ENCODE measurements at places on chromosomes 2 and 18. TPM values are rescaled to one million over a fixed set of nuclear protein-coding genes. Genes with fewer than 3 reads are reported as not detected.

DNA sequence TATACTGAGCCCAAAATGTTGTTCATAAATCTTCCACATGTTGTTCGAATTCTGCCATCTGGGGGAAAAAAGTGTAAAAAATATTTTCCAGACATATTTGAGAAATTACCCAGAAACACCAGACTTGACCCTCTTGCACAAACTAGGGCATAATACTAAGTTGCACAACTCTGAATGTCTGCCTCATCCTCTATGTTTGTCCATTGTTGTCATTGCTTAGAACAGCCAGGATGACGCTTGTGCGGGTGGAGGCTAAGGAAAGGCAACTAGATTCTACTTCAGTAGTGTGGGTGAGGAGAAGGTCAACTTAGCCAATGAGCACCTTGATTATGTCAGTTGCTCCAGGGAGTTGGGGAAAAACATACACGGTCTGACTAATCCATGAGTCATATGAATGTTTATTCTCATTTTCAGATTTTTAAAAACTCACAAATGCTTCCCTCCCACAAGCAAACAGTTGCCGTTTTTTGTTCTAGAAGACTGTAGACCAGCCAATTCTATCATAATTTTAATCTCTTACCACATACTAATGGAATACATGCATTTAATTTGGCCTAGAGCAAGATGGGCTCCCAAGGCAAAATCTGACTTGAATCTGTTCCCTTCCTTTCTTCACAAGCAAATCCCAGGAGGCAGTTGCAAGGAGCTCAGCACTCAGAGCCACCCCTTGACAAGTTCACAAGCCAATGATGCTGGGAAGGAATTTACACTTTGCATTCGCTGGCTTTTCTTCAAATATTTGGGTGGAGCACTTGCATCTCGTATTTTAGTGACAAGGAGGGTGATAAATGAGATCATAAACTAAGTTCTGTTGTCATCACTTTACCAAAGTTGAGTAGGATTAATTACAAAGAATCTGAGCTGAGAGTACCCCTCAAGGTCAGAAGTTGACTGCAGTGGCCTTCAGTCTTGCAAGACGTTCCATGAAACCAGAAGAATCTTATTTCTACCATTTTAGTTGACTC is 163.2 kb upstream of the TWIST2 start:
- peak; percentile 92 for DNase-seq

GRCh38 chr2:224801360-224801759 is 85.2 kb upstream of the CCDC195 start:
- DNase-seq = no peak

The RAD51AP2 gene
- total RNA-seq = not detected

DNA sequence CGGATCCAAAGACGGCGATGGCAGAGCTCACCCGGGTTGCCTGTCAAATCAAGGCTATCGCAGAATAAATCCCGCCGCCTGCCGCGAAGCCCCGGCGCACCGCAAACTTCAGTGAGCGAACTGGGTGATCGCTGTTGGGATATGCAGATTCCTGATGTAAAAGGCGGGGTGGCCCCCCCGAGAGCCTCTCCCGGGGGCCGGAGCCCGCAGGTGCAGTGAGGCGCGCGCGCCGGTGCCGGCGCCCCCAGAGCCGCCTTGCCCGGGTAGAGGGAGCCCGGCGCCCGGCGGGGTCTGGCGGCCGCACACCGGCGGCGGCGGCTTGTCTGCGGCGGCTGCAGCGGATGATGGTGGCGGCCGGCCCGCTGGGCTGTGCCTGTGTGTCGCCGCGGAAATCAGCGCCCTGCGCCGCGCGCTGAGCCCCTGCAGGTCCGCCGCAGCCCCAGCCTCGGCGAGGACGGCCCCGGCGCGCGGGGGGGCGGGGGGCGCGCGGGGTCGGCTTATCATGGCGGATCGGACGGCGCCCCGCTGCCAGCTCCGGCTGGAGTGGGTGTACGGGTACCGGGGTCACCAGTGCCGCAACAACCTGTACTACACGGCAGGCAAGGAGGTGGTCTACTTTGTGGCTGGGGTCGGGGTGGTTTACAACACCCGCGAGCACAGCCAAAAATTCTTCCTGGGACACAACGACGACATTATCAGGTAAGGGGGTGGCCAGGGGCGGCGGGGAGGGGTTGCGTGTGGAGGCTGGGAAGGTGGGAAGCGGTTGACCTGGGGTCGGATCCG is 1.3 kb downstream of the EML6 start:
- DNase-seq = no peak

The CCT7 gene
- total RNA-seq = 426 TPM

DNA sequence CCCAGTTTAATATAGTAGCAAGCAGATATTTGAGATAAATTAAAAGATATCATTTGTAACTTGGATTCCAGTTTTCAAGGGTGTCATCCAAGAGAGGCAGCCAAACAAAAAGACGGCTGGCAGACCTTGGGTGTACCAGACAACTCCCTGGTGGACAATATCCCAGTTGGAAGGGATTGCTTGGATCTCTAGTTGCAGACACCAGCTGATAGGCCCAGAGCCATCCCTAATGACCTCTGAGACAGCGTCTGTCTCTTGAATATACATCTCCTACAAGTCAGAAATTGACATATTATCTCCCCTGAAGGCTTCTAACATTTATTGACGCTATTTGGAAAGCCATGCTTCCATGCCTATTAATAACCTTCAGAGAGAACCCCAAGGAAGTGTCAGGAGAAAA is 67.7 kb downstream of the ACVR1 start:
- DNase-seq = no peak

GRCh38 chr2:218081063-218081462 is 12.0 kb downstream of the RUFY4 start:
- no peak for DNase-seq

The CRYGA gene
- total RNA-seq = not detected

DNA sequence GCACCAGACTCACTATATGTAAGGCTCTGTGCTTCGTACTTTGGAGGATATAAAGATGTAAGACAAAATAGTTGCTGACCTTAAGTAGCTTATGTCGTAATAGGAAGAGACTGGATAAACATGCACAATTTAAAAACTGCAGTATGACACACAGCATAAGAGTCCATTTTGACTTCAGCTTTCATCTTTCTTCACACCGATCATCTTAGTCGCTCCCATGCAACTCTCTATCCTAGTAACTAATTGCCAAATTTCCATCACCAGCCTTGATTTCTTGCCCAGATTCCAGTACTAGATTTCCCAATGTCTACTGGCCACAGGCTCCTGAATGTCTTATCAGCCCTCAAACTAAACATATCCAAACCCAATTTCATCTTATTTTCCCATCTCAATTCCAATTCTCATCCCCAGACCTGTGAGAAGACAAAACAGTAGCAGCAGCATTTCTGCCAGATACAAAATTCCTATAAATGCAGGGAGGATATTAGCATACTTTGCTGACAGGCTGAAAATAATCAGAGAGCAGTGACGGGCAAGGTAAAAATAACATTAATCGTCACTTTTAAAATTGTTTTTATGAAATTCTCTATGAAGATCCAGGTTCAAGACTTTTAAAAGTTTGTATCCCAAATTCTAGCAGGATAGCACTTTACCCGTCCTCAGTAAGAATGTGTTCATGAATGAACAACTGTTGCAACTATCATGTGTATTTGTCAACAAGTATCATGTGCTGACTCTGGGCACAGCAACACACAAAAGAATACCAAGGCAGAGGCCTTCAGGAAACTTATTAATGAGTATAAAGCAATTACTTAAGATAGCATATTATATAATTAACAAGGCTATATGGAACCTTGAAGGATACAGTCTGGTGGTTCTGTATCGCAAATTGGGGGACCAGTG is 42.2 kb downstream of the KIDINS220 start:
- no peak for DNase-seq

The PDE1A gene
- 0.08 TPM for total RNA-seq

GRCh38 chr2:33730193-33730592 is 131.1 kb upstream of the FAM98A start:
- DNase-seq = no peak

DNA sequence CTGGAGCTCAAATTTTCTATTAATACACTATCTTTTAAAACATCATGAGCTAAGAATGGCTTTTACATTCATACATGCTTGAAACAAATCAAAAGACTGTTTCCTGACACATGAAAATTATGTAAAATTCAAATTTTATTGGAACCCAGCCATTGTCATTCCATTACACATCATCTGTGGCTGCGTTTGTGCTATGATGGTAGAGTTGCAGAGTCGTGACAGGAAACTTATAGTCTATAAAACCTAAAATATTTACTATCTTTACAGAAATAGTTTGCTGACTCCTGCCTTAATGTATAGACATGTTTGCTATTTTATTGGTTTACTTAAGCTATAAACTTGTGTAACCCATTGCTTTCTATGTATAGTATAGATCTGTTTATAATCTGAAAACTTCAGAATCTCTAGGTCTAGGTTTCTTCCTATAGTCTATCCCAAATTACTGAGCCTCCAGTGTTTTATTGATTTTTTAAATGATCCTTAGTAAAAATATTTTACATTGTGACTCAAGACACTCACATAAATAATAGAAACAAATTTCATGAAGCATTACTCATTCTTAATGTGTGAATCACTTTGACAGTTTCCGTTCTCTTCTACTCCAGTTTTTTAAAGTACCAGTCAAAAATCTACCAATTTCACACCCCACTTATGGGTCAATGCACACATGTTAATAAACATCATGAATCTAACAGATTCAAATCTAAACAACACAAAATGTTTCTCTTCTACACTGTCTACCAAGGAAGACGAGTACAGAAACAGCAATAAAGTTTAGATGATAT is 26.4 kb upstream of the MRPL19 start:
- DNase-seq = no peak

The CDH2 gene
- total RNA-seq = 42.3 TPM

- no peak for DNase-seq
Measured at GRCh38 chr2:169509298-169509885, at the start of gene KLHL41. Gene KLHL41, plus strand, starts transcription at chr2:169509702. Its CDS starts 77 bp downstream, at chr2:169509779.

DNA sequence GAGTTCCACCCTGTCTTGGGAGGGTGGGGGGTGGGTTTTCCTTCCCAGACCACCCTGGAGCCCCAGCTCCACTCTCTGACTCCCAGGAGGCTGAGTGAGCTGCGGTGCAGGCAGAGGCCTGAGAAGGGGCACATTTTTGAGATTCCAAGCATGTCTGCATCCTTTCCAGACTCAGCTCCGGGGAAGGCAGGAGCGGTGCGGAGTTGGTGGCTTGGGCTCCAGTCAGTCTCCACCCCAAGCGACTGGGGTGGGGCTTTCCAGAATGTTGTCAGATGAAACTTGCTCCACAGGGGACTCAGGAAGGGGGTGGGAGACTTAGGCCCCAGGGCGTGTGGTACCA is 44.2 kb upstream of the HS6ST1 start:
- DNase-seq = no peak

The OTOS gene
- total RNA-seq = not detected

The CRYGD gene
- total RNA-seq = not detected

DNA sequence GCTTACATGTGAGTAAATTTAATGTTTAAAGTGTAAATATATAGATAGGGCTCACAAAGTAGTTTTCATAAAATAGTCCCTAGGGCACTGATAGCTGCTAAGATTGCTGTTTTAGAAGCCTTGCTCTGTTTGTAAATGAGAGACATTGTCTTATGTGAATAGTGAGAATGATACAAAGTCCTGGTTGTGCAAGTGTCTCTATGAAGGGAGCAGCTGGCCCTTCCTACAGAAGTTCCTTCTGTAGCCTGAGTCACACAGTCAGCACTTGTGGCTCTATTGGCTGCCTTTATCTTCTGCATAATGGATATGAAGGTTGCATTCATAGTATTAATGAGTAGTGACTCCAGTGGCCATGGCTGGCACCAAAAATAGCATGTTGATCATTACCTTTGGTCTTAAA is 279.7 kb downstream of the OSR1 start:
- no peak for DNase-seq

GRCh38 chr2:20398956-20399567 is 47.8 kb upstream of the RHOB start:
- DNase-seq = no peak

GRCh38 chr2:203705178-203705577 is 1.3 kb upstream of the CD28 start:
- no peak for DNase-seq

DNA sequence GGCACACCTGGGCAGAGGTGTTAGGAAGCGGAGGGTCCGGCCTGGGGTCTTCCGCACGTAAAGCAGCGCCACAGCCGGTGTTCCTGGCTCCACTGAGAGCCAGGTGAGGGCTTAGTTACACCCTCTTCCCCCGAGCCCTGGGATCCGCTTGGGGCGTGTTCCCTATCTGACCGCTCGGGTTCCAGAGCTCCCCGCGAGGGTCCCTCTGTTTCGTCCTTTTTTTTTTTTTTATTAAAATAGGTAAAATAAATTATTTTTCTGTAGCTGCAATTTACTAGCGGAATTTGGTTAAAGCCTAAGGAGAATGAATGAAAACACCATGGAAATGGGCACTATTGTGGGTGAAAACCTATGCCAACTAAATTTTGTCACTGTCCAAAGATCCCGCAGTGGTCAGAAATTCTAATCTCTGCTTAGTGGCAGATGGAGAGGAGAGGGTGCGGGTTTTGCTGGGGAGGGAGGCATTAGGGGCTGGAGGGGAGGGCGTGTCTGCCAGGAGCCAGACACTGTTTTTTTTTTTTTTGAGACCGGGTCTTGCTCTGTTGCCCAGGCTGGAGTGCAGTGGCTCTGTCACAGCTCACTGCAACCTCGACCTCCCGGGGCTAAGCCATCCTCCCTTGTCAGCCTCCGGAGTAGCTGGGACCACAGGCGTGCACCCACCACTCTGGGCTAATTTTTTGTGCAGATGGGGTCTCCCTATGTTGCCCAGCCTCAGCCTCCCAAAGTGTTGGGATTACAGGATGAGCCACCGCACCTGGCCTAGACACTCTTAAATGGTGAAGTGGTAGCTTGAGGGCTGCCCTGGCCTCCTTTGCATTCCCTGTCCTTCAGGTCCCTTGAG is 834 bp downstream of the PDCL3 start:
- DNase-seq = no peak

DNA sequence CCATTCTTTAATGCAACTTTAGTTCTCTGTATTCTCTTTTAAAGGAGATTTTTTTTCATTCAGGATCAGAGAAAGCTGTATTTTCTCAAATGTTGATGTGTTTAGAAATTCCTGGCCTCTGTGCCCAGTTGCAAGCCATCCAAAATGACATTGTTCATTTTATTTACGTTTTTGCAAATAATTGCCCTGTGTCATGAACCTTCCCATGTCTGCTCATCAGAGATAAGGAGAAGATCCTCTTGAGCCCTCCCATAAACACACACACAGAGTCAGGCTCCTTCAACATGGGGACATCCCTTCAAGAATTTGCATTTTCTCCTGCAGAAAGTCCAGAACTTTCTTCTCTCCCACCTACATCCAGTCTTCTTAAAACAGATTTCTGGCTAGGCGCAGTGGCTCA is 258.8 kb downstream of the GBX2 start:
- no peak for DNase-seq

DNA sequence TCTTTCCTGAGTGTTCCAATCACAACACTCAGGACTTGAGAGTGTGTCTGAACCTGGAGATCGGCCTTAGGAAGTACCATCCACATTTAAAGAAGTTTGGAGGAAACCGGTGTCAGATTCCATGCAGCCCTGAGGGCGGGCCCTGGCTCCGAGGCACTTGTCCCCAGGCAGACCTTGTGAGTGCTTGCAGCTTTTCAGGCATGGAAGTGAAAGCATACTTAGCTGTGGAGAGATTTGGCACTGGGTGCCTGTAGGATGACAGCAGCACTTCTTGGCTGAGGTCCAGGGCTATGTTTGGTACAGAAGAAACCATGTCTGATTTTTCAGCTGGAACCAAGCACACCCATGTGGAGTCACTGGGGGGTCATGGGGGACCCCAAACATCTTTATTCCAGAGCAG is 230.8 kb downstream of the SEPTIN10 start:
- DNase-seq = no peak

The SLC14A1 gene
- total RNA-seq = 1.2 TPM

- DNase-seq = no peak
Measured at GRCh38 chr2:111154758-111155157, 34.0 kb downstream of the BCL2L11 start.

The SERPINB13 gene
- total RNA-seq = not detected

The HMSD gene
- total RNA-seq = 1.3 TPM

Measured in Panc1 (cell line).